ENCODE measurements at places on chromosomes 2 and 18. TPM values are rescaled to one million over a fixed set of nuclear protein-coding genes. Genes with fewer than 3 reads are reported as not detected.

GRCh38 chr2:161161074-161161706 is 962 bp downstream of the TANK start:
- DNase-seq: no peak

- no peak for DNase-seq
Measured at GRCh38 chr2:221816566-221816965, 244.5 kb upstream of the EPHA4 start.

DNA sequence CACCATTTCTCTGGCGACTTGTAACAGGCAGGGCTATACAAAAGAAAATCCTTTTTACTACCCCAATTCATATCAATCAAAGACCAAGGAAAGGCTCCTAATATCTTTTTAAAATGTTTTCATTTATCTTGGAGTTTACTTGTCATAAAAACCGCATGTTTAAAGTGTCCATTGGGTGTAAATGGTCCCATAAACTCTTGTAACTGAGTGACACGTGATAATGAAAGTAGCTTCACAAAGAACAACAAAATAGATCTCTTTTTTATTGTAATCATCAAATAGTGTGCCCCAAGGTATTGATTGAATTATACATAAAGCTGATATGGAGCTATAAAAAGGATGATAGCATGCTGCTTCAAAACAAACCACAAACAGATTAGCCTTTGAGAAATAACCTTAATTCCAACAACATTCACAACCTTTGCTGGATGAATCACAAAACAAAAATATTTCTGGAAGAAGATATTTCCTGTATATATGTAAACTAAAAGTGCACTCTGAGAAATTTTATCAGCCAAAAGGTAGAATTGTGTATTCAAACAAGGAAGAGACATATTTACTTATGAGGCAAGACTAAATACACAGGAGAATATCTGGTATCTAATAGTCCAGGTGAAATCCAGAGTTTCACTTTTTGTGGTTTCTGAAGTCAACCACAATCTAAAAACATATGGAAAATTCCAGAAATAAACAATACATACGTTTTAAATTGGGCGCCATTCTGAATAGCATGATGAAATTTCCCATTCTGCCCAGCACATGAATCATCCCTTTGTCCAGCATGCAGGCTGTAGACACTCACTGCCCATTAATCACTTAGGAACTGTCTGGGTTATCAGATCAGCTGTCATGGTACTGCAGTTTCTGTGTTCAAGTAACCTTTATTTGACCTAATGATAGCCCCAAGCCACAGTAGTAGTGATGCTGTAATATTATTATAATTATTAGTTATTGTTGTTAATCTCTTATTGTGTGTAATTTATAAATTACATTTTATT is 237.5 kb downstream of the PIK3C3 start:
- DNase-seq: peak; percentile 18

DNA sequence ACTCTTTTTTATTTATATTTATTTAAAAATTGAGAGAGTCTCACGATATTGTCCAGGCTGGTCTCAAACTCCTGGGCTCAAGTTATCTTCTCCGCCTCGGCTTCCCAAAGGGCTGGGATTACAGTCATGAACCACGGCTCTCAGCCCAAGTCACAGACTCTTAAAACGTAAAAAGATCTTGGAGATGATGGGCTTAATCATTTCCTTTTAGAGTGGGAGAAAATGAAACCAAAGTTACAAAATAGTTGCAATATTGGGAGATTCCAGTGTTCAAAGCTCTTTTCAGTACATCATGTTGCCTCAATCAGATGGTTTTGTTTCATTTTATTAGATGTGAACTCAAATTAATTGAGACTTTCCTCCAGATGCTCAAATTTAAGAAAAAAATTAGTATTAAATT is 151.4 kb upstream of the XPO1 start:
- DNase-seq: no peak

DNA sequence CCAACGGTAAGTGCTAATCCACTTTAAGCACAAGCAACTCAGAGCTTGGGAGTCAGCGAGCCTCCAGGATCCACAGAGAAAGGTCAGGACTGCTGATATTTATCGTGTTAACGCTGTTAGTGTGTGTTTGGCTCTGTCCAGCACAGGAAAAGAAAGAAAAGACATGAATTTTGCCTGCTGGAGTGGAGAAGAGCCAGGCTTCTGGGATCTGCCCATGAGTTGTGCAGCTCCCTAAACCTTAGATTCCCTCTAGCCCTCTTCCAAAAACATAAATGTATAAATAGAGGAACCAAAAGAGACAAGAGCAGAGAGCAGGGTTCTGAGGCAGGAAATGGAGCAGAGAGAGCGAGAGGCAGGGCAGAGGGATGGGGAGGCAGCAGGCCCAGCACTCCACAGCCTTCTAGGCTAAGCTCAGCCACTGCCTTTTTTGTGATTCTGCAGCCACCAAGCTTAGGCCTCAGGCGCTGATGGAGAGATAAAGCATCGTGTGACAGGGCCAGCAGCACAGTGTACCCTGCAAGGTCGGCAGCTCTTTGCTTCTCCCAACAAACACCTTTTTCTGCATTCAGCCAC is 14.5 kb upstream of the MAT2A start:
- peak; percentile 81 for DNase-seq

DNA sequence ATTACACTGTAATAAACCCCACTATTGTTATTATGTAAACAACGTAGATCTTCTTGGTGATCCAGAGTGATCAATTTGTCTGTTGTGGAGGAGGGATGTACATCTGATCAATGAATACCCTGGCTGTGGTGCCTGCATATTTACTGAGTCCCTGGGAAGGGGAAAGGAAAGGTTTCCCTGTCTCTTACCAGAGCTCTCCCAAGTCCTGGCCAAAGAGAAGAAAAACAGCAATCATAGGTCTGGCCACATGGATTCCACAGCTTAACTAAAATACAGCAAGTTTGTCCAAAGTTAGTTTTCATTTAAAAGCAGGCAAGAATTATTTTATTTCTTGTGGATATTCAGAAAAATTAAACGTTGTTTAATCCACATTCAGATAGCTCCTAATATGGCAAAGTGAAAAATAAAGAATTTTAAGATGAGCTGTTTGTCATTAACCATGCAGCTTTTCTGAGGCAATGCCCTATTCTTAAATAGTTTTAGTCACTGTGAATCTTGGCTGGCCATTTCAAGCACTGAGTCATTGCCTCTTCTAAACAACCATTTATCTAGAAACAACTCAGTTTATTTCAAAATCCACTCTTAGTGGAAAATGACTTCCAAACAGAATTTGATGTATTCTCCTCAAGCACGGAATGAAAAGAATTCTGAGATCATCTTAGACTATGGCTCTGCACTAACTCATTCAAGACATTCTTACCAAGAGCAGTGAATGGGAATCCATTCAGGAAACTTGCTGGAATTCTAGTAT is 1004.4 kb upstream of the CDH2 start:
- peak; percentile 90 for DNase-seq

- DNase-seq: no peak
Measured at GRCh38 chr18:23897733-23898132, 116.8 kb upstream of the TTC39C start.

GRCh38 chr2:109648041-109648527 is 33.9 kb downstream of the SOWAHC start:
- peak; percentile 12 for DNase-seq

Gene DYSF
- total RNA-seq: 2.9 TPM

DNA sequence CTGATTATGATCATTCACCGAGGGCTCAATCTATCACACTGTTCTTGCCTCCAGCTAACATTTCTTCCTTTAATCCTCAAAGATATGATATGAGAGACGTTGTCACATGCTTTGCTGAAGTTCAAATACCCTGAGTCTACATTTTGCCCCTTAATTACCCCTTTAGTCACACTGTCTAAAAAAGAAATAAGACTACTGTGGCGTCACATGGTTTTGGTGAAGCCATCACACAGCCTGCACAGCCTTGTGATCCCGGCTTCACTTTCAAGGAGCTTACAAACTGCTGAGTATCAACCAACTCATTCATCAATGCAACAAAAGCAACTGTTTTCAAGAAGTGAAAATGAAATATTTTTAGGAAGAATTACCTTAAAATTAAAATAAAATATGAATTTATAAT is 31.9 kb upstream of the SOCS6 start:
- DNase-seq: no peak

- no peak for DNase-seq
Measured at GRCh38 chr2:138060301-138060635, 96.0 kb downstream of the HNMT start.

DNA sequence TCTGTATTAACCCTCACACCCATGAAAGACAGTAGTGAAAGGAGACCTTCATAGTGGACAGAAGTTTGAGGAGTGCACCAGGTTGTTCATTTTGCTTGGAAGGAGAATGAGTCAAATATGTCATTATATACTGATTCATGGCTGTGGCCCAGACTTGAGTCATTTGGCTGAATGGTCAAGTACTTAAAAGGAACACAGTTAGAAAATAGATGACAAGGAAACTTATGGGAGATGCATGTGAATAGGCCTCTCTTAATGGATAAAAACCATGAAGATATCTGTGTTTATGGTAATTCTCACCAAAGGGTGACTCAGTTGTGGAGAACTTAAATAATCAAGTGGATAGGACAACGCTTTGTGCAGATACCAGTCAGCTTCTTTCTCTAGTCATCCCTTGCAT is 524.7 kb upstream of the CNTNAP5 start:
- no peak for DNase-seq

DNA sequence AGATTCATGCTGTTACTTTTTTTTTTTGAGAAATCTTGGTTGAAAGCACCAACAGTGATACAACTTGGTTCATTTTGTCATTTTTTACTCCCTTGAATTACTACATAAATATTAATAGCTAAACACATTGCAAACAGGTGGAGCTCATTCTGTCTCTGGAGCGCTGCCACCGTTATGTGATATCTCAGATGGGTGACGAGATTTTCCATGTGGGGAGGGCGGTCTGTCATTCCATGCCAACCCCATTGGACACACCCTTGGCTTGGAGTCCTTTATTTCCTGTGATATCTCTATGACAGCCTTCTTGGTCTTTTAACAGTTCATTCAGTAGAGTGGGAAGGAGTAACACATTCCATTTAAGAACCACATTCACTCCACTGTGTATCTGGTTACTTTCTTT is 794.8 kb downstream of the SATB2 start:
- no peak for DNase-seq

Gene CERKL
- 5.8 TPM for total RNA-seq

Gene GYPC
- 113 TPM for total RNA-seq

GRCh38 chr2:55061523-55062344 is 11.5 kb upstream of the RTN4 start:
- DNase-seq: no peak

DNA sequence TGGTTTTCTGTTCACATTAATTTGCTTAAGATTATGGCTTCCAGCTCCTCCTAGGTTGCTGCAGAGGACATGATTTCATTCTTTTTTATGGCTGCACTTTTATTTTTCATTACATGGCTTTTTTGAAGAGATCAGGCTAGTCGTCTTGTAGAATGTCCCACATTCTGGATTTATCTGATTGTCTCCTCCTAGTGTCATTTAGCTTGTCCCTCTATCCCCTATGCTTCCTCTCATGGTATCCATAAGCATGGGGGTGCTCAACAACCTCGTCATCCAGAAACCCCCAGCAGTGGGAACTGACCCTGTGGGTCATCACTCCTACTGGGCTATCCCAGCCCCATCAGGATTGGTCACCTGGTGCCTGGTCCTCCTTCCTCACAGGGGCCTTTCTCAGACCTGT is 49.6 kb downstream of the SERTAD2 start:
- no peak for DNase-seq

DNA sequence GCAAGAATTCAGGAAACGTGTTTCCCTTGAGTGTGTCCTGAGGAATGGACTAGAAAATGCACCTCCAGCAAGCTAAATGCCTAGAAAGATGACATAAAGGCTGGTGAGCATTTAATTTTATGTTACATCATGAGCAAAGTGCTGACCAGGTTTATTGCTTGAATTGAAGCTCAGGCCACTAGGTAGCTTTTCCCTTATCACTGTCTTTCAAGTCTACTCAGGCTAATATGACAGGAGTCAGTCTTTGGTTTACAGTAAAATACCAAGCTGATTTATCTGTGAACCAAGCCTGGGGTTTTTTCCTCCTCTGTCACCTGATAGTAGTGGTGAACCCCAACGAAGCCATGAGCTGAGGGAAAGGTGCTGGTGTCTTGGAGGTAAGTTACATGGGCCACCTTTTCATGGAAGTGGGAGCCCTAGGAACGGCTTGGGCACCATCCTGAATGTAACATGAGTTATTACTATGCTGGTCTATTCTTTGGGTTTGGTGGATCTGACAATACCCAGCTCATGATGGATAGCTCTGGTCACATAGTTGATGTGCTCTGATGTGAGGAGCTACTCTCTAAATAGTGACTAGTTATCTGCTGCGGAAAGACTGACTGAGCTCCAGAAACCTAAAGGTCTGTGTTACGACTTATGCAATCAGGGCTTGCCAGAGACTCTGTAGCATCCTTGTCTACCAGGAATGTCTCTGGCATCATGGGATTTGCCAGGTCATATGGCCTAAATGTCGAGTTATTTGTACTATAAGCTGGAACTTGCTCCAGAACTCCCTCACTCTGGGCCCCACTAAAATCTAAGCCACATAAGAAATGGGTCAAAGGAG is 39.8 kb downstream of the NUP35 start:
- DNase-seq: no peak

DNA sequence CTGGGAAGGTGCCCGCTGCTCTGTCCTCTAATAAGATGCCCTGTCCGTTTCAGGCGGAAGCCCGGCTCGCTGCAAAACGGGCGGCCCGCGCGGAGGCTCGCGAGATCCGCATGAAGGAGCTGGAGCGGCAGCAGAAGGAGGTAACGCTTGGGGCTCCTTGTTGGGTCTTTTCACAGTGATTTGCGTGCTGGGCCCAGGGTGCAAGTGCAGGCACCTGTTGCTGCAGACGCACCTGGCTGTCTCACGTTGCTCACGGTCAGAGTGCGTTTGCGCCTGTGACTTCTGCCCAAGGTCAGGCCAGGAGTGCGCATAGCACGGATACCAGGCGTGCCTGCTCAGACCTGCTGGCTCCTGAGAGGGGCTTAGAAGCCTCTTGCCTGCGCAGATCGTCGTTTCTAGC is 81.1 kb downstream of the LRRFIP1 start:
- DNase-seq: no peak

DNA sequence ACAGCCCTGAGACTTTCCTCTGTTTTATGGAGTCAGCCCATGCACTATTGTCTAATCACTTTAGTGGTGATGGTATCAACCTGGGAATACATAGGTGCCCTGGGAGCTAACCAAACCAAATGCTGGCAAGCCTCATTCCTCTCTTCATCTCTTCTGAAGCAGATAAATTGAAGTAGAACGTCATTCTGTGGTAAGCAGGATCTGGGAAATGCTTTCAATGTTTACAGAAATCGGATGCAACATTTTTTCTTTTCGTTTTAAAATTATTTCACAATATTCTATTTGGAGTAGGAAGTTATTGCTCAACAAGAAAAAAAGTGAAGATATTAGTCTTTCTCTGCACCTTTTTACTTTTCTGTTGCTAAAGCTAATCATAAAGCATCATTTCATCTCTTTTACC is 114.2 kb downstream of the RBMS1 start:
- DNase-seq: no peak

Gene CHMP3
- total RNA-seq: 121 TPM

GRCh38 chr2:234571620-234572407 is 74.9 kb upstream of the ARL4C start:
- DNase-seq: no peak
